ENCODE measurements at places on chromosomes 6 and 20.

GRCh38 chr6:169800116-169800667, 48.8 kb downstream of the ERMARD start:
- no peak for DNase-seq

GRCh38 chr6:98909236-98909635, 38.5 kb downstream of the FBXL4 start:
- DNase-seq, result no peak

GRCh38 chr6:169097381-169097959, 156.2 kb downstream of the THBS2 start:
- DNase-seq, result peak; percentile 96

DNA sequence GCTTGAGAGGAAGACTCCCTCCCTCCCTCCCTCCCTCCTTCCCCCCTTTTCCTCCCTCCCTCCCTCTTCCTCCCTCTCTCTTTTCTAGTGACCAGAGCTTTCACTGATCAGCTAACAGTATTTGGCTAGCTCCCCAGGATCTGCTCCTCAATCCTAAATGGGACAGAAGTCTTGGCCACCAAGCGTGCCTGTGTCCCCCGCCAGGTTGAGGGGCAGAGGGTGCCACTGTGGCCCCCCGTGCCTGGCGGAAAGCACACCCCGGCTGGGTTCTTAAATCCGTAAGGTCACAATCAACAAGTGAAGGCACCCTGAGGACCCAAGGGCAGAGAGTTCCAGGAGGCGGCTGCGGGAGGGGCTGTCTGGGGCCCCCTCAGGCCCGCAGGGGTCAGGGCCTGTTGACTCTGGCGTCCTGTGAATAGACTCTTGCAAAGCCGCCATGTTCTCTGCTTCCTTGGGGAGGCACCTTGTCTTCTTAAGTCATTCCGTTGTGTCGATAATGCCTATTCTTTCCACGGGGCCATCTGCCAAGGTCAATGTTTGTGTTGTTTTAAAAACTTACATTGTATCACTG, 38.9 kb upstream of the STX16 start:
- no peak for DNase-seq

- DNase-seq, result no peak
Measured at GRCh38 chr6:164035900-164036485, 621.5 kb downstream of the QKI start.

GRCh38 chr6:139490482-139490881, 116.0 kb upstream of the CITED2 start:
- DNase-seq, result no peak

GRCh38 chr6:156925718-156926607, 148.8 kb downstream of the ARID1B start:
- DNase-seq, result no peak

DNA sequence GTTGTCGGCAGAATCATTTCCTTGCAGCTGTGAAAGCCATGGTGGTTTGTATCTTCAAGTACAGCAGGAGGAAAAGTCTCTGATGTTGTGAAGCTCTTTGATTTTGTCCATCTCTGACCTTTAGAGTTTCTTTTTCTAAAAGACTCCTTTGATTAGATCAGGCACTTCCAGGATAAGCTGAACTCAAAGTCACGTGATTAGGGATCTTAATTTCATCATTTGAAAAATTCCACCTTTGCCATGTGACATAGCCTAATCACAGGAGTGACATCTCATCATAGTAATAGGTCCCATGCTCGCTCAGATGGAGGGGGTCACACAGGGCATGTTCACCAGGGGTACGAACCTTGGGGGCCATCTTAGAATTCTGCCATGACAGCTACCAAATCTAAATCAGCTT, 441.5 kb upstream of the CDH4 start:
- DNase-seq, result no peak

GRCh38 chr20:45913116-45913515, 1.2 kb upstream of the PLTP start:
- no peak for DNase-seq

GRCh38 chr6:82143041-82143481, 104.5 kb downstream of the IBTK start:
- DNase-seq, result peak; percentile 87

- DNase-seq, result no peak
Measured at GRCh38 chr6:158863646-158864045, 44.5 kb upstream of the EZR start.

GRCh38 chr6:56796196-56796532, 153.5 kb upstream of the DST start:
- no peak for DNase-seq

DNA sequence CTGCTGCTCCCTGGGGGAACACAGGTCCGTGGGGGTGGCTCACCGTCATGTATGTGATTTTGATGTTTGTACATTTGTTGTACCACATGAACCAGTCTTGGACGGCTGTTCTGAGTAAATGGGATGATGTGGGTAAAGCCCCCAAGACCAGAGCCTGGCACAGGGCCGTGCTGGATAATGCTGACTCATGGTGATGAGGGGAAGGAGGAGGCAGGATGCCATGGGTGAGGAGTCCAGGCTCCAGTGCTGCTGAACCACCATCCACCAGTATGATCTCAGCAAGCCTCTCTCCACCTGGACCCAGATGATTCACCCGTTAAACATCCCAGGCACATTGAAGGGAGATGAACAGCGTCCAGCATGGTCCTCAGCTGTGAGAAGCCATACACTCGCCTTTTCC, 9.6 kb upstream of the APCDD1L start:
- no peak for DNase-seq

- DNase-seq, result no peak
Measured at GRCh38 chr20:12201289-12201991, 283.7 kb downstream of the BTBD3 start.

DNA sequence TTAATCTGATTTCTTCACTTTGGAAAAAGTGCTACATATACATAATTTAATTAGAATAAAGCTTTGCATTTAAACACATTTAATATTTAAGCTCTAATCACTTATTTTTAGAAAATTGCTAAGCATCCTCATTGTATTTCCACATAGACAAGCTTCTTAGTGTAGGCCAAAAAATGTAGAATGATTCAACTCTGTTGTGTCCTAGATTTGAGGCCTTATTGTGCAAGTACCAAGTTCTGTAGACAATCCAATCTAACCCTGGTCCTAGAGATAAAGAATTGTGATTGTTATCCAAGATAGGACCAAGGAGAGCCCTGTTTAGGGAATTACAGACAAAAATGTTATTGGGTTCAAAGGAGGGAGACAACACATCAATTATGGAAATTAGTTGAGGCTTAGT, 27.6 kb downstream of the MRAP2 start:
- no peak for DNase-seq

DNA sequence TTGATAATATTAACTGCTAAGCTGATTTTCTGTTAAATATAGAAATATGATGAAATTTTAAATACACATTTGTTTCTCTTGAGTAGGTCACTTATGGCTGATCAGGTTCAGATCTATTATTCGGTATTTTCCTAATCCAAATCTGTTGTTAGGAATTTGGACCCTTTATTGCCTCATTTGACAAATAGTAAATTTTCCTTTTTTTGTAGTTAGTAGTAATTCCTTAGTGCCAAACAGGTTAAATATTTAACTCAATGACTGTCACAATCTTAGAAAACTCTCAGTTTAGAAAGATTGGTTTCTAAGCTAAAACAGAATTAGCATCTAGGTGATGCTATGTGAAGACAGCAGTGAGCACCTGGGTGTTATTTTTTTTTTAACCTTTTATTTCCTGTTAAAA, 1598.9 kb downstream of the KHDRBS2 start:
- no peak for DNase-seq

DNA sequence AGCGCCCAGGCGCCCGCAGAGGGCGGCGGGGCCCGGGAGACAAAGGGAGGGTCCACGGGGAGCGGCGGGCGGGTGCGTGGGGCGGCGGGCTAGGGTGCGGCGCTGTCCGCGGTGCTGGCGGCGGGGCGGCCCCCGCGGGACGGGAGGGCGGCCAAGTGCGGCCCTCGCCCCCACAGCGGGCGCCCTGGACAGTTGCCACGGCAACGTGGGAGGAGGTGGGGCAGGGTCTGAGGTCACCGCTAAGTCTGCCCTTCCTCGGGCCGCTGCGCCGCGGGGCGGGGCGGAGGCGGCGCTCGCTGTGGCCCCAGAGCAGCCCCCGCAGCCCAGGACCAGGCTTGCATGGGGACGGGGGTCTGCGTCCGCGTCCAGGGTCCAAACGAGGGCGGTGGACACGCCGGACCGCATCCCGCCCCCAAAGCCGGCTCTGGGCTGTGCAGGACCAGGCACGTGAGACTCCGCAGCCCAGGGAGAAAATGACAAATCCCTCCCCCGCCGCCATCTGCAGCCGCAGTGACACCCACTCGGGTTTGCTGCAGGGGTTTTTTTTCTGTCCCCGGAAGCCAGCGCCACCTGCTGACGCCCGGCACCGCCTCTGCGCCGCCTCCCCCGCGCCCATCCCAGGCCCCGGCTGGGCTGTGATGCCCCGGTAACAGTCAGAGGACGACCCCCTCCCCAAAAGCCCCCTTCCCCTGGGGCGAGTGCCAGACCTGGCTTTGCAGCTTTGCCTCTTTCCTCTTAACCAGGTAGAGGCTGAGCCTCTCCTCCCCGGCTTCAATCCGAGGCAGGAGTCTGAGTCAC, 36.8 kb downstream of the YTHDF1 start:
- no peak for DNase-seq

DNA sequence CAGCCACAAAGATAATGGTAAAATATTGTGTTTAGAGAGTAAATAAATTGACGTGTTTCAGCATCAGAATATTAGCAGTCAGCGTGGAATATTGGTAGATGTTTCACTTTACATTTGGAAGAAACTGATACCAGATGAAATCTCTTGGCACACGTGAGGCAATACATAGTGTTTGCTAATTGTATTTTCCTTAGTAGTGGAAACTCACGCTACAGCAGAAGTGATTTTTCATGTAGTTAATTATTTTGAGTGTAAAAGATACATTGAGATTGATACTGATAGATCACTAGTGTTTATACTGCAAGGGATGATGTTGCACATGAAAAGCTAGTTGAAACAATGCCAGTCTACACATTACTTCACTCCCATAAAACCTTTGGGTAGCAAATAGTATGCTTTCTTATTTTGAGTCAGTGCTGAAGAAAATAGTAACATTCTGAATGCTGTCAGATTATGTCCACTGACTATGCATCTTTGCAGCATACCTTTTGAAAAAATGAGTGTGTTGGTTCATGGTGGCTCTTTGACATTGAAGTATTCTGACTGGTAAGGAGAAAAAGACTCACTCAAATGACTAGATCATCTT, 59.3 kb downstream of the CD2AP start:
- no peak for DNase-seq

- DNase-seq, result no peak
Measured at GRCh38 chr6:114445846-114446245, 103.0 kb upstream of the HS3ST5 start.

GRCh38 chr6:32386040-32386439, 14.3 kb upstream of the TSBP1 start:
- no peak for DNase-seq

DNA sequence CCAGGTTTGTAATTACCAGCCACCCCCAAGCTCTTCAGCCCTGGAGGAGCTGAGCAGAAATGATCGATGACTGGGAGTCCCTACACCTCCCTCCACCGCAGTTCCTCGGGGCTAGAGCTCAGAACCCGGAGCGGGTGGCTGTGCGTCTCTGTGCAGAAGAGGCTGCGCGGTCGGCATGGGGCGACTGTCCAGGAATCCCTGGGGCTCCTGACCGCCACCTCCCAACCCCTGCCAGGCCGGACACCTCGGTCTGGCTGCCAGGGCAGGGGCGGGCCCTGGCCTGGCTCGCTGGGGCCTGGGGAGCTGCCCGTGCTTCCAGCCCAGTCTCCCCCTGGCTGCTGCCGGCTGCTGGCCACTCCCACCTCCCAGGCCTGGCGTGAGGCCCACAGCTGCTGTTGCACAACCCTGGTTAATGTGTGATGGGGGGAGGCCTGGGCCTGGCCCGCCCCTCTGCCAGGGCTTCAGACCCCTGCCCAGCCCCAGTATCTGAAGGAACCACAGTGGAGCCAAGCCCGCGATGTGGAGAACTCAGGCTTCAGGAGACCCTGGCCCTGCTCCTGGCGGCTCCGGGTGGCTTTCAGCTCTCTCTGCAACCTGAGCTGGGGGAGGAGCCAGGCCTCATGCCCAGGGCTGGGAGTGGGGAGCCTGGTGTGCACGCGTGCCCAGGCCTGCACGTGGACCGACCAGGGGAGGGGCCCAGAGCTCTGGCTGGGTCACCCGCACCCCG, 1.2 kb downstream of the SLC2A4RG start:
- DNase-seq, result peak; percentile 26

- no peak for DNase-seq
Measured at GRCh38 chr6:89302936-89303335, 12.2 kb downstream of the GABRR2 start.

DNA sequence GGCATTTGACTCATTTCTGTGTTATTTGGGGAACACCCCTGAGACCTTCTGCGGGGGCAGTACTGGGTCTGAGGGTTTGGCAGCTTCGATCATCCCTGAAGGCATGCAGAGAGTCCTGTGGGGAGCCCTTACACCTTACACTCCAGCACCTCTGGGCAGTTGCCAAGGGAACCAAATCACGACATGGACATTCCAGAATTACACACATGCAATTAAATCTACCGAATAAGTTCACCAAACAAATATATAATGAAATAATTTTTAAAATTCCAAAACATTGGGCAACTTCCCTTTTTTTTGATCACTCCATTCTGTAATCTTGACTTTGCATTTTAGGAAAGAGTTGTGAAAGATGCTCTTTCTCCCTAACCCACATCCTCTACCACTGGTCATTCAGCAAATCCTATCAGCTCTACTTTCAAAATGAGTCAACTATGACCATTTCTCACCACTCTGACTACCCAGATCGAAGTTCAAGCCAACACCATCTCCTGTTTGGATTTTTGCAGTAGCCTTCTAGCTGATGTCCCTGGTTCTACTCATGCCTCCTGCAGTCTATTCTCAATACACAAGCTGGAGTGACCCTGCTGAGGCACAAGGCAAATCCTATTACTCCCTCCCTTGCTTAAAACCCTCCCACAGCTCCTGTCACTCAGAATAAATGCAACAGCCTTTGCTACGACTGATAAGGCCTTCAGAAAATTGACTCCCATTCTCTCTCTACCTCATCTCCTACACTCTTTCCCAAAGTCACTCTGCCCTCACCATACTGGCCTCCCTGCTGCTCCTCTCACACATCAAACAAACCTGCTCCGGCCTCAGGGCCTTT, 533.3 kb downstream of the HACE1 start:
- no peak for DNase-seq

DNA sequence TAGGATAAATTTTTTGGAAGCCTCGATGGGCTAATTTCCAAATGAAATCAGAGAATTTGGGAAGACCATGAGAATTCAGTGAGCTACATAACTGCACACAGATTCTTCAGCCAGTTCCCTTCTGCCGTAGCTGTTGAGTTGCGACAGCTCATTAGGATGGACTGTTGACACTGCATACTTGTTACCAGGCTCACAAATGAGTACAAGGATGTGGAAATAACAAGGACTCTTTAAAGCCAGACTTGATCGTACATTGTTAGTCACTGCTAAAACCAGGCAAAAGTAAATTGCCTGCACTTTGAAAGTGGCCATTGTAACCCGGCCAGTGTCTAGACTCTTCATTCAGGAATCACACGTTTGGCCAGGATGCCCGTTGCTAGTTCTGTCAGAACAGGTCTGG, 37.0 kb downstream of the NDUFAF5 start:
- DNase-seq, result peak; percentile 10

GRCh38 chr6:16503970-16504415, 257.3 kb downstream of the ATXN1 start:
- DNase-seq, result no peak

GRCh38 chr20:25690427-25690826, 6.2 kb downstream of the ZNF337 start:
- DNase-seq, result no peak
